HepG2 (cell line): ENCODE measurements at places on chromosomes 3 and 15.
A peak's percentile ranks its signal among the peaks of the same experiment; 100 is the strongest.

DNA sequence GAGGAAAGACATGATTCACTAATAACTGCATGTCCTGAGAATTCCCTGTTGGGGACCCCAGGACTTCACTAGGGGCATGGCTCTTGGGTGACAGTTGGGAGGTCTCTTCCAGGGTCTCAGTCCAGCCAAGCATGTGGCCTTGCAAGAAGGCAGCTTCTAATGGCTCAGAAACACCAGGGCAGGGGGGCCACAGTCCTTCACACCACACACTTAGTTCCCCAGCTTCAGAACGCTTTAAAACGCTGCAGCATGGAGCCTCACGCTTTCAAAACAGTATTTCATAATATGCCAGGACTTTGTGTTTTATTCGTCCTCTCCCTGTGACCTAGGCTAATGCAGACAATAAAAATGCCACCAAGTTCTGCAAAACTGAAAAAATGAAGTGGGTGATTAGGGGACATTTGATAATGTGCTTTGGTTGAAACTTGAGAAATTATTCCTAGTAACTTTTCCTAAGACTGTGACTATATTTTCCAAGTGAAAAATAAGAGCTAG lies 48.4 kb upstream of the LIMD1 start:
- DNase-seq: no peak
- no peaks in the 10 kb centered on the region for H3K27me3 ChIP-seq
- no peak overlapping the region for H3K27ac ChIP-seq
- H3K4me3 ChIP-seq: no peak overlapping the region

DNA sequence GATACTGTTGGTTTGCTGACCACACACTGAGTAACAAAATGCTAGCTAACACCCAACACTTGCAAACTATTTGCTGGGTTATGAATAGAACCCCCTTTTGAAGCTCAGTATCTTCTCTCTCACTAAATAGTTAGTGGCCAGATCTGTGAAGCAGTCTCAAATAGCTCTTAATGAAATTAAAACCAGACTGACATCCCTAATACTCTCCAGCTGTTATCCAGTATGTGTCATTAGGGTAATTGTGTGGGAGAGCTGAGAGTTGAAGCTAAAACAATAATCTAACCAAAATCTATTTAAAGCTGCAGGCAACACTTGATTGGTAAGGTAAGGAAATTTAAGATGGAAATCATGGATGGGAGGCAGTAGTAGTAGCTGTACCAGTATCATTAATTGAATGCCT lies 110.4 kb upstream of the RORA start:
- no peak overlapping the region for H3K27ac ChIP-seq
- H3K4me1 ChIP-seq: no peaks in the 10 kb centered on the region

DNA sequence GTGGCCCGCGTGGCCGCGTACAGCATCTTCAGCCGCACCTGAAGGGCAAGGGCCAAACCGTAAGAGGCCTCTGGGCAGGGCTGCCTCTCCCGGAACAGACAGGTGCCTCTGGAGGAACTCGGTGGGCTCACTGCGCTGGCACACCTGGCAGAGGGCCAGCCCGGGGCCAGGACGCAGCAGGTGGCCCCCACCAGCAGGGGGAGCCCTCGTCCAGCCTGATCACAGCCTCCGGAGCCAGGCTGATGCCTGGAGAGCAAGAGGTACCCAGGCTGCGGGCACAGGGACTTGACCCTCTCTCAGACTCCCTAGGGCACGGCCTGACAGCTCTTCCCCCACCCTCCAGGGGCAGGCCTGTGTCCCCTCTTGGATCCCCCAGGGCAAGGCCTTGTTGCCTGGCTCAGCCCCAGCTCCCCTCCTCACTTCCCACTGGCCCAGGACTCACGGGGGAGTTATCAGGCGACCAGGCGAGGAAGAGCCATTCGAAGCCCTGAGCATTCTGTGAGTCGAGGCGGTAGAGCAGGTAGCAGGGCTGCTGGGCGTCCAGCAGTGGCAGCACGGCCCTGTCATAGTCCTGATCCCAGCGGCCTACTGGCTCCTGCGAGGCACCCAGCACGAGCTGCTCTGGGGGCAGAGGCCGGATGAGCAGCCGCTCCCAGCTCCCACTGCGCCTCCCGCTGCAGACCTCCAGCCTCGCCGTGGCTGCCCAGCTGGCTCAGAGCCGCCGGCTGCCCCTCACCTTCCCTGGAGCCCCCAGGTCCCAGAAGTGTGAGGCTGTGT lies 6.2 kb upstream of the TLR9 start:
- H3K27me3 ChIP-seq: no peaks in the 10 kb centered on the region
- DNase-seq: no peak
- H3K36me3 ChIP-seq: peaks cover 21% of the 10 kb centered on the region

DNA sequence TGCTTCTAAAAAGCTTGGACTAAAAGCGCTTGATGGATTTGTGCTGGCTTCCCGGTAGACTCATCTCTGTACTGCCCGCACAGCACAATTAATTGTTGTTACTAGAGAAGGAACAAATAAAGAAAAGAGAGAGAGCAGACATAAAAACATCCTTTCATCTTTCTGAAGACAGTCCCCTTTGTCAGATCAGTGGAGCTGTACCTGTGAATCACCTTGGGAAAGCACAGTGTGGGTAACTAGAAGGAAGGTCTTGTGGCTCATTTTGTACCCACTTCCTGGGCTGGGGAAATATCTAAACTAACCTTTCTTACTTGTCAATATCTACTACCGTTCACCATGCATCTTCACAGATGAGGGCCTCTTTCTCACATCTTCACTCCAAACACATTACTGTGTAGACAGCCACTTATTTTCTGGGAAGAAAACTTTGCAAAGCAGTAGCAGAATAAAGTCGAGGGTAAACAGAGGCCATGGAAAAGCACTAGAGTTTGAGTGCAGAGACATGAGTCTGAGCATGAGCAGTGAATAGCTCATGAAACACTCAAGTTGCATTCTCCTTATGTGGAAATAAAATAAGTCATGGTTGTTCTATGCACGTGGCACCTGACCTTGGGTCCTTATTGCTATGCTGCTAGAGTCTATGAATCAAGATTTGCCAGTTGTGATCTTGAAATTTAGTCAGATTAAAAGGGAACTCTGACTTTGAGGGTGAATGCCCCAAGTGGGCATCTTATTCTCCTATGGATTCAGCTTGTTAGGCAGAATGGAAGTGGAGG lies 169.3 kb downstream of the LPP start:
- no peaks in the 10 kb centered on the region for H3K27me3 ChIP-seq
- no peak overlapping the region for H3K27ac ChIP-seq
- no peak overlapping the region for H3K4me3 ChIP-seq
- DNase-seq: no peak
- 0 out of 3 replicates have a peak, but pooled peaks cover 9% of the 10 kb centered on the region for H3K36me3 ChIP-seq

DNA sequence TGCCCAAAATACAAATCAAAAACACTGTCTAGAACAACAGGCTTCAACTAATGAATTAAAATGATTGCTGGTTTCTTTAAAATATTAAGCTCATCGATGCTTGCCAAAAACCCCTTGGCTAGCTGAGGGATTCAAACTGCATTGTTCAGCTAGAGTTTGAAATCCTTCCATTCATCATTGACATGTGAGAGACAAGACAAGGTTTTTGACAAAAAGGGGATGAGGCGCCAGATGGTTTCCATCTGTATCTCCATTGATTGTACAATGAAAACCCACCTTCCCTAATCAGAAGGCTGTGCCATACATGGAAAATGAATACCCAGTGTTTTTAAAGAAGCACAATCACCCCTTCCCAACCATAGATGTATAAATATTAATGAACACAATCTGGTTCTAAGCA lies 67.8 kb downstream of the THRB start:
- H3K4me1 ChIP-seq: no peaks in the 10 kb centered on the region
- H3K36me3 ChIP-seq: no peaks in the 10 kb centered on the region; the same call in 1 of the 2 replicates
- no peak overlapping the region for H3K4me3 ChIP-seq

DNA sequence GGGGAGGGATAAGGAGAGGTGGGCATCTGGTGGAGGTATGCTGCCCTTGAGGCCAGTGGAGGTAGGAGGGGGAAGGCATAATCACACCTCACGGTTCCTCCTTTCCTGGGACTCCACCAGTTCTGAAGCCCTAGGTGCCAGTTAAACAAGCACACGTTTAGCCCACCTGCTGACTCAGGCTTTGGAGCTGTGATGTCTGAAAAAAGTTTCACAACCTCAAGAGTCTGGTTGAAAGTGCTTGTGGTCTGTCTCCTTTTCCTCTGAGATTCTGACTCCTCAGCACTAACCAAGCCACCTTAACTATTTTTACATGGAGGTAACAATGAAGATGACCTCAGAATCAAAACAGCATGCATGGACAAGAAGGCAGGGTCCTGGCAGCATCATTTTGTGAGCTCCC lies 23.0 kb downstream of the HPS3 start:
- no peaks in the 10 kb centered on the region for H3K4me1 ChIP-seq
- no peak overlapping the region for H3K4me3 ChIP-seq
- H3K27me3 ChIP-seq: no peaks in the 10 kb centered on the region
- H3K27ac ChIP-seq: no peak overlapping the region
- no peak for DNase-seq

DNA sequence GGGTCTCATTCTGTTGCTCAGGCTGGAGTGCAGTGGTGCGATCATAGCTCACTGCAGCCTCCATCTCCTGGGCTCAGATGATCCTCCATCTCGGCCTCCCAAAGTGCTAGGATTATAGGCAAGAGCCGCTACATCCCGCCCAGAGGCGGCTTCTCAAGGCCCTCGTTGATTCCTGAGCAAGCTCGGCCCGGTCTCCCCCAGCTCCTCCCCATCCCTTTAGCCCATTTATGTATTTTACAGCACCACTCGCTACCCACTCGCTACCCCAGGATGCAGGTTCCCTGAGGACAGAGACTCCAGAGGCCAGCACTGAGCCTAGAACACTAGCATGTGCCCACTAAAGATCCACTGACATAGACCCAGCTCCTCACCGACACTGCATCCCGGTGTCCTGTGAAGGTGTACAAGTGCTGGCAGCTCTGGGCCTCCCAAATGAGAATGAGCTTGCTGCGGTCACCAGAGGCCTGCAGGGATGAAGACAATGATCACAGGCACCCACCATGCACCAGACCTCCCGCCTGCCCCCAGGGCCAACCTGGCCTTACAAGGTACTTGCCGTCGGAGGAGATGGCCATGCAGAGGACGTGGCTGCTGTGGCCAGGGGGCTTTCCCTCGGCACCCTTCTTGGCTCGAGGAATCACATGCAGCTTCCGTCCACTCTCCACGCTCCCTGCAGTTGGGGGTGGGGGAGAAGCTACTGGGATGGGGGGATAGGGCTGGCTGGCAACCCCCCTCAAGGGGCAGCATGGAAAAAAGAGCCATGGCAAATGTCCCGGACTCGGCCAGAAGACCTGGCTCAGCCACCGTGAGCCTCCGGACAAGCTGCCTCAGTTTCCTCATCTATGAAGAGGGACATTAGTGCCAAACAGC lies 5.6 kb downstream of the RRP9 start:
- no peak overlapping the region for H3K4me3 ChIP-seq
- H3K4me1 ChIP-seq: peaks cover 24% of the 10 kb centered on the region
- DNase-seq: no peak

DNA sequence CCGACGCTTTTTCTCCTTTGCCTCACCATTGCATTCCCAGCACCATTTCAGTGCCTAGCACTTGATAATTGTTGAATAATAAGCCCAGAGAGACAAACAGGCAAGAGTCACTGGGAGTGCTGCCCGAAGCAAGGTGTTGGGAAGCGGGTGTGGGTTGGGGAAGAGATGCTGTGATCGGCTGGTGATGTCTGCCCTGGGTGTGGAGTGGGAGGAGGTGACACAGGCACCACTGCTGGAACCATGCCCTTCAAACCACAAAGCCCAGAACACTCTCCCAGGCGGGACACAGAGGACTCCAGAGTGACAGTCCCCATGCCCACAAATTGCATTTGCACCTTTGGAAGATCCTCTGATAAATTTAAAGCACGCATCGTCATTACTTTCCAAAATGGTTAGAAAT lies 148.2 kb downstream of the CHSY1 start:
- peaks cover 16% of the 10 kb centered on the region for H3K4me1 ChIP-seq
- no peak overlapping the region for H3K4me3 ChIP-seq
- H3K27me3 ChIP-seq: peaks cover 8% of the 10 kb centered on the region; the same call in 1 of the 2 replicates
- no peak for DNase-seq
- H3K36me3 ChIP-seq: no peaks in the 10 kb centered on the region
- H3K27ac ChIP-seq: no peak overlapping the region

GRCh38 chr3:195028877-195029606 lies 241.9 kb downstream of the XXYLT1 start:
- no peaks in the 10 kb centered on the region for H3K36me3 ChIP-seq
- H3K4me3 ChIP-seq: no peak overlapping the region
- no peak overlapping the region for H3K27ac ChIP-seq
- DNase-seq: peak; percentile 47

DNA sequence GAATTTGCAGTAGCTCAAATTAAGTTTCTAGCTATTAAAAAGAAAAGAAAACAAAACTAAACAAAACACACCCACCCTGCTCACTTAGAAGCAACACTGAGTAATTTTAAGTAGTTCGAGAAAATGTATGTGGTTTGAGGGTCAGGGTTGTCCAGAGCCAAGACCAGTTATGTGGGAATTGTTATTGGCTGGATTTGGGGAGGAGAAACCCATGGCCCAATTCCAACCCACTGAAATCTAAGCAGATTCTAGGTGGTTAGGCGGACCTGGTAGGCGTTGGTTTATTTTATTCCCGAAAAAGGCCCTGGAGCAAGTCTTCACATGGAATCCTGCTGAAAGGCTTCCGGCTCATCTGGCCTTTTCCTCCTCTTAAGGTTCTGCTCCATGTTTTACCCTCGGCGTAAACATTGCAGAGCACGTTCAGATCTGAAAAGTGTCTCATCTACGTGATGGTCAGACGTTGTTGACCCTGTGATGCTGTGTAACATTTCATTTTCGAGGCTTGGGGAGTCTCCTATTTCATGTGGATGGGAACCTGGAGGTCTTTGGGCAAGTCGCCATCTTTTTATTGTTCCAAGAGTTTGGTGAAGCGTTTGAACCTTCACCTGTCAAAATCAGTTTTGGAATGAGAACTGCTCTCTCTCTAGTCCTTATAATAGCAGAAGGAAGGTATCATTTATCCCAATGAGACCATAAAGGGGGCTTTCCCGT lies 64.0 kb downstream of the FLNB start:
- H3K4me1 ChIP-seq: peaks cover 69% of the 10 kb centered on the region
- no peaks in the 10 kb centered on the region for H3K27me3 ChIP-seq
- H3K27ac ChIP-seq: peak overlapping the region; percentile 52
- peaks cover 14% of the 10 kb centered on the region for H3K36me3 ChIP-seq
- DNase-seq: no peak
- H3K4me3 ChIP-seq: no peak overlapping the region

DNA sequence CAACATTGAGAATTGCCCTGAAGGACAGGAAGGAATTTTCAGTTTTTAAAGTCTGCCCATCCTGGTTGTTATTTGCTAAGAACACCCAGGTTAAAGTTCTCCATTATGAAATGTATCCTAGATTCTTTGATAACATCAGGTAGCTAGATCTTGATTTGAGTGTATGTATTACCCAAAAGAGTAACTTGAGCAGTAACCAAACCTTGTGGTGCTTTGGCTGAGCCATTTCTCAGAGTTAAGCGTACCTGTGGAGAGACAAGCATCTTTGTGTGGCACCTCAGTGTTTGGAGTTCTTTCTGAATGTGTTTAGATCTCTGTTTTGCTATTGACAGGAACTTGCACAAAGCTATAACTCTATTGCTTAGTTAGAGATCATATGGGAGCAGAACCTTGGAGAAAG lies 20.4 kb downstream of the CEP97 start:
- H3K4me1 ChIP-seq: 0 out of 2 replicates have a peak, but pooled peaks cover 5% of the 10 kb centered on the region
- H3K4me3 ChIP-seq: no peak overlapping the region
- no peak overlapping the region for H3K27ac ChIP-seq
- H3K27me3 ChIP-seq: no peaks in the 10 kb centered on the region
